ENCODE measurements at places on chromosomes 4 and X.

- DNase-seq: no peak
Measured at GRCh38 chrX:2330487-2330886, 170.3 kb downstream of the DHRSX start.

DNA sequence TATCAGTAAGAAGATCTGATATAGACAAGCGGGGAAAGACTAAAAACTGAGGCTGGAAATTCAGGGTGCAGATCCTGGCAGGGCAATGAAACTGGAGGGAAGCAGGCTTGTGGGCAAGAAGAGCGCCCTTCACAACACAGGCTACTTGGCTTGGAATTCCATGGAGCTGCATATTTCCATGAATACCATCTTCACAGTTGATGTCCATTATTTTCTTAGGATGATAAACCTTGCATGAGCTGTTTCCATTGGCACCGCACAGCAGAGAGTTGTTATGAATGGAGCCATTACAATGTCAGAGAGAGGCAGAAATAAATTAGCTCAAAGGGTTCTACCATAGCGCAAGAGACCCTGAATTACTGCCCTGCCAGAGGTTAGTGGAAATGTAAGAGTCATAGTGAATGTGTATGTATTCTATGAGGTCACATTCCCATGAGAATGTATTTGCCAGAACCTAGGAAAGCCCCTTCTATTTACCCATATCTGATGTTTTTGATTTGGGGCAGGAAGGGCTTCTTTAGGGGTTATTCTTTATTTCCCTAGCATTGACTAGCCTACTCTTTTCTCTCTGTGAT, 215.6 kb downstream of the PALLD start:
- no peak for DNase-seq

GRCh38 chr4:177309522-177310371, at the start of gene NEIL3:
Gene NEIL3, plus strand, starts transcription at chr4:177309874. Its CDS starts 80 bp downstream, at chr4:177309954.
- peak; percentile 95 for DNase-seq

GRCh38 chr4:41129128-41129754, 85.1 kb downstream of the APBB2 start:
- no peak for DNase-seq
